ENCODE measurements at places on chromosomes 7 and 10. TPM values are rescaled to one million over a fixed set of nuclear protein-coding genes. Genes with fewer than 3 reads are reported as not detected.

The MMD2 gene
- not detected for total RNA-seq

The TEX47 gene
- not detected for total RNA-seq

The PITX3 gene
- total RNA-seq, result not detected

The PIK3AP1 gene
- total RNA-seq, result not detected

The ZNF862 gene
- 2.9 TPM for total RNA-seq

Data from GM23248 (cell line).